ENCODE measurements at places on chromosomes 2 and 18. TPM values are rescaled to one million over a fixed set of nuclear protein-coding genes. Genes with fewer than 3 reads are reported as not detected.

GALR1 gene
- not detected for total RNA-seq

- DNase-seq = no peak
These were observed 318.5 kb upstream of the TCF4 start for GRCh38 chr18:55906536-55906935.

DNA sequence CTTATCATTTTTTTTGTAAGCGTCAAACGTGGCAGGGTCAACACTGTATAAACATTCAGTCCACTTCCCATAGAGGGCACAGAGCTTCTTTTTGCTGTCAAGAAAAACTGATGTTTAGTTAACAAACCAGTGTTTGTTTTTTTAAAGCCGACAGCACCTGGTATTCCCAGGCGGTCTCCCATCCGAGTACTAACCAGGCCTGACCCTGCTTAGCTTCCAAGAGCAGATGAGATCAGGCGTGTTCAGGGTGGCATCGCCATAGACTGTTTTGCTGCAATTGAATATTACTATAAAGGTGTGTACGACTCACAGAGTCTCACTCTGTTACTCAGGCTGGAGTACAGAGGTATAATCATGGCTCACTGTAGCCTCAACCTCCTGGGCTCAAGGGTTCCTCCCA lies 31.5 kb downstream of the CABYR start:
- no peak for DNase-seq

GRCh38 chr2:5777131-5777535 lies 84.9 kb downstream of the SOX11 start:
- no peak for DNase-seq

- DNase-seq = no peak
These were observed 607.1 kb downstream of the ADCYAP1 start for GRCh38 chr18:1511619-1512311.

GAD1 gene
- total RNA-seq = 7.1 TPM

DNA sequence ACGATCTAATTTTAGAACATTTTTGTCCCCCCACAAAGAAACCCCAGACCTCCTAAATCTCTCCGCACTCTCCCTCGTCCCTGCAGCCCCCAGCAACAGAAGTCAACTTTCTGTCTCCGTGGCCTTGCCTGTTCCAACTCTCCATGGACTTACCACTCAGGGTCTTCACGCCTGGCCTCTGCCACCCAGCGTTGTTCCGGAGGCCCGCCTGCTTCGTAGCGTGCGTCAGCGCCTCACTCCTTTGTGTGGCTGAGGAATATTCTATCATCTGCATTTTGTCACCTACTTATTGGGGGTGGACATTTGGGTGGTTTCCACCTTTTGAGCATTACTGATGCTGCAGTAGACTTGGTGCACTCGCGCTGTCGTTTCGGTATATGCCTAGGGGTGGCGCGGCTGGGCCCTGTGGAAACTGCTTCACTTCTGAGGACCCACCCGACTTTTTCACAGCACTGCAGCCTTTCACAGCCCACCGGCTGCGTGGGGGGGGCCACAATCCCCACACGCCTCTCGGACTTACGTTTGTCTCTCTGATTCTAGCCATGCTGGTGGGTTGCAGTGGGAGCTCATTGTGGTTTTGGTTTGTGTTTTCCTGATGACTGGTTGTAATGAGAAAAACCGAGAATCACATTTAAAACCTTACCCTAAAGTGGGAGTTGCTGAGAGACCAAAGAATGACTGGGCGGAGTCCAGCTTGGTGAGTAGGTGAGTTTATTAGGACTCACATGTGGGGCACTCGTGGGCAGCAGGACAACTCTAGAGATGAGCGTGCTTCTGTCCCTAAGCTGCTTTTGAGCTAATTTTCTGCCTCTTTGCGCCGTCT lies 1.4 kb upstream of the HSBP1L1 start:
- DNase-seq = no peak

GDF7 gene
- 0.29 TPM for total RNA-seq

DNA sequence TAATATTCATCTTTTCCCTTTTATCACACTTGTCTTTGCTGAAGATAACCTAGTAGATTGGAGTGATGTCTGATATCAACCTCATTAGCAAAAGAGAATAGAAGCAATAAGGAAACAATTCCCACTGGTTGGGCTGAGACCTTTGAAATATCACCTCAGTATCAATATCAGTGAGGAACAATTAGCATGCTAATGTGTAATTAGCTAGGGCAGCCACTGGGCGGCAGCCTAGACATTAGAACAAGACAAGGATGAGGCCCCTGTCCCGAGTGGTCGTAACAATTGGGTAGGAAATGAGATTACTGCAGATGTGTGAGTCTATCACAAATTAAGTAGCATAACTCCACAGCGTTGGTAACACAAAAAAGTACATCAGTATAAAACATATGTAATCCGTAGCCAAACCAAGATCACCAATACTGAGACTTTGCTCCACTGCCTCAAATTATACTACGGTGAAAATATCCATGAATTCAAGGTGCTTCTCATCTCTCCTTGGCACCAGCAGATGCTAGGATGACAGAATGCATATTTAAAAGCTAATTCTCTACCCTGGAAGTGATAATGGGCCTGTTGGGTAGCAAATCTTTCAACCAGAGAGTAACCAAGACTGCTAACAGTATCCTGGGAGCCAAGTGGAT lies 99.1 kb downstream of the ALPK2 start:
- DNase-seq = peak; percentile 86

MAL gene
- total RNA-seq = 0.41 TPM

- no peak for DNase-seq
These were observed 672.1 kb downstream of the STK39 start for GRCh38 chr2:167575276-167575675.

GRCh38 chr2:194661431-194661830 lies 995.6 kb upstream of the SLC39A10 start:
- no peak for DNase-seq

- DNase-seq = no peak
These were observed 134.8 kb upstream of the SERPINE2 start for GRCh38 chr2:224173933-224174332.

PPP1CB gene
- 206 TPM for total RNA-seq

GRCh38 chr2:170377500-170378207 lies 199.7 kb downstream of the MYO3B start:
- DNase-seq = no peak

GRCh38 chr2:225192869-225193268 lies 150.6 kb upstream of the DOCK10 start:
- DNase-seq = no peak

RUFY4 gene
- total RNA-seq = not detected

All from adrenal gland (tissue), 19 donors.